ENCODE measurements at places on chromosomes 1 and 21.
A peak's percentile ranks its signal among the peaks of the same experiment; 100 is the strongest.

- DNase-seq, result no peak
Measured at GRCh38 chr1:79478160-79478559, 471.6 kb upstream of the ADGRL4 start.

- DNase-seq, result no peak
Measured at GRCh38 chr1:10928654-10929053, 83.8 kb upstream of the TARDBP start.

DNA sequence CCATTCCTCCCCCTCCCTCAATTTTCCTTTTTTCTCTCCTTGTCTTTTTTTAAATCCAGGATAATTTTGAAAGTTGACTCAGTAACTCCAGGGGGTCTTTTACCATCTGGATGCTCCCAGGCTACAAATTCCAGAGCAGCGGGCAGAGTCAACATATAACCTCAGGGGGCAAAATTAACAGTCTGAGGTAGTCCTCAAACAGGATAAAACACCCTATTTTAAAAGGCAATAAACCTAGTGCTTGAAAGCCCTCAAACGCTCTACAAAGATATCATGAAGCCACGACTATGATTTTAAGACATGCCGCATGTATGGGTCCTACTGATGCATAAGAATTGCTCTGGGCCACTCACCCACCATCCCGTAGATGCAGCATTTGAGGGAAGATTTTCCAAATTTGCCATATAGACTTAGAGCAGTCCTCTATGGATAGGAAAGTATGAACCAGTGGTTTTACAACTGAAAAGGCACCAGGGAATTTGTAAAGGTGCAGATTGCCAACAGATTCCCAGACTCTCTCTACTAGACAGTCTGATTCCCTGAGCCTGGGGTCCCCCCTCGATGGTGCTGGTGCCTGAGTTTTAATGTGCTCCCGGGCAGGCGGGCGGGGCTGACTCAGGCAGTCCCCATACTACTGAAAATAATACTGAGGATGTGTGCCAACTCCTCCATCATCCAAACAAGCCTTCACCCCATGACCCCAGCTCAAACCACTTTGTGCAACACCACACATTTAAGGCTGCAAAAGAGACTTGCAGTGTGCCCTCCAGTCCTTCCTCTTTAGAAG lies 37.2 kb downstream of the PTPN14 start:
- DNase-seq, result no peak

GRCh38 chr1:245416781-245417180 lies 262.0 kb downstream of the KIF26B start:
- no peak for DNase-seq

DNA sequence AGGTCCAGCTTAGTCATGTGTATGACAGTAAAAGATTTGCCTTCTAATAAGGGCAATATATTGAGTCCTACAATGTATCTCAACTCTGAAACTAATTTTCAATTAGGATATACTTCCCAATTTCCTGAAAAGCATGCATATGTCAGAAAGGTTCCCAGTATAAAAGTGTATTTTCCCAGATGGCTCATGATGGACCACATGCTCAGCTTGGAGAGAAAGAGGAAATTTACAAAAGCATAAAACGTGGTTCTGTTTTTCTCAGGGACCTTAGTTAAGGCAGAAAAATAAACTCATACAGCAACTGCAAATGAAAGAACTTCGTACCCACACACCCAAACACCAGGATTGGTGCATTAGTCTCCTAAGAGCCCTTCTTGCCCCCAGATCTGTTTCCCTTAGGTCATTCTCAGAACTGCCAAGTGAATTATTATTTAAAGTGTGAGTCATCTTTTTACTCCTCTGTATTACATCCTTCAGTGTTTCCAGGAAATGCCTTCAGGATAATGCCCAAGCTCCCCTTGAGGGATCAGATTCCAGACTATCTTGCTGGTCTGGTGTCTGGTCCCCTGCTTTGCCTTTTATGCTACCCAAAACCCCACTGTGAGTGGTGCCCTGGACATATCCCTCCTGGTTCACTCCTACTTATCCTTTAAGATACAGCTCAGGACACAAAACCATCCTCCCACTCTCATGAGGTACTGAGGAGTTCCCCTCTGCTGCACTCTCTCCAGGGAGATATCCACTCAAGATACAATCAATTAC lies 57.4 kb downstream of the SSX2IP start:
- no peak for DNase-seq

GRCh38 chr1:29227511-29227910 lies 3.2 kb downstream of the MECR start:
- DNase-seq, result no peak

- no peak for DNase-seq
Measured at GRCh38 chr1:241507189-241507863, 12.2 kb downstream of the FH start.

- DNase-seq, result no peak
Measured at GRCh38 chr1:196115646-196116045, 492.6 kb downstream of the KCNT2 start.

DNA sequence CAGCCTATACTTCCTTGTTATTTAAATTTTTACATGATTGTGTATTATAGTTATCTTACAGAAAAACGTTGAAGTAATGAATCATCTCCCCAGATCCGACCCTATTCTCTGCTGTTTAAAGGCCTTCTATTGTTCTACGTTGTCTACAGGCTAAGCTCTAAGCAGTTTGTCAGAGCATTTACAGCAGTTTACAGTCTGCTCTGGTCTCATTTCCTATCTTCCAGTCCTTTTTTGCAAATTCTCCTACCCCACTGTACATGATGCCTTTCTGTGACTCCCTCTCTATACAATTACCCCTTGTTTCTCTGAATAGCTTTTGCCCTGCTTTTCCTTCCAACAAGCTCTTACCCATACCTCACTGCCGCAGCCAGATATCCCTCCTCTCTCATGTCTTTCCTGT lies 319.2 kb upstream of the FMN2 start:
- DNase-seq, result no peak

DNA sequence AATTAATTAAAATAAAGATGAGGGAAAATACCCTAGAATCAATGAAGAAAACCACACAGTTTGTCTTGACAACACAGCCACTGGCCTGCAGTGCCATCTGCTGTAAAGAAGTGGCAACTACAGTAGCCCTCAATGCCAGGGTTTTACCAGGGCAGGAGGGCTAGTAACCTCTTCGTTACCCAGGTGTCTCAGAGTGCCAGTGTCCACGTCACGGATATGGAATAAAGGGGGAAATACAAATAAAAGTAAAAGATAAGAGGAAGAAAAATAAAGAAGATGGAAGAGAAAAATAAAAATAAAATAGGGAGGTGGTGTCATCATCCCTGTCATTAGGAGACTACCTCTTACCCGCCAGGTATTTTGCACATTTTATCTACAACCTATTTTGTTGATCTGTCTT lies 14.2 kb upstream of the SLC44A3 start:
- peak; percentile 2 for DNase-seq

DNA sequence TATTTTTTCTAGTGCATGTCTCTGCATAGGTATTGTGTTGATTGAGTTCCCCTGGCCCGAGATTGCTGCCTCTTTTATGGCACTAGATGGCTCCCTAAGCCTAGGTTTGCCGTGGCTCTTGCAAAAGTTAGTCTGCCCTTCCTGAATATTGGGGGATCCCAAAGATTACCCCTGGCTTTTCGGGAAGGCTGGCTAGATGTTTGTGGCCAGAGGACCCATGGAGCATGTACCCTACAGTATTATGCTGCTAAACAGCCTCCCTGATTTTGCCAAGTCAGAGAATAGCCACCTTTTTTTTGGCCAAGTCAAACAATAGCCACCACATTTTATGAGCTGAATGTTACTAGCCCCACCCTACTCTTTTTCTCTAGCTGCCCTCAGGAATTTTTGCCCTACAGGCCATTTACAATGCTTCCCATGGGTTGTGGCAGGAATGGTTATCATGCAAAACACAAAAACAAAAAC lies 343.2 kb downstream of the OLFM3 start:
- no peak for DNase-seq

DNA sequence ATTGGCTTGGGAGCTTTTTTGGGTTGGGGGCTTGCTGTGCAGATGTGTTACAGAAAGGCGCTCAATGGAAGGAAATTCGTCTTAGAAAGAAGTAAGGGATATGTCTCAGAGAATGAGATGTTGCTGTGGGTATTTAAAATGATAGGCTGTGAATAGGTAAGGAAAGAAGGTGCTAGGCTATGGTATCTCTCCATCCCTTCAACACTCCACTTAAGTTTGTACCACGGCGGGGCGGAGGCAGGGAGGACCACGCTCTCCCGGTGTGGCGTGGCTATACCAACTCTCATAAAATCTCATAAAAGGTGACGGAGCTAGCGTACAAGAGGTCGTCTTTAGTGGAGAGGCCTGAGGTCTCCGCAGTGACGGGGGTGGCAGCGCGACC lies 305 bp upstream of the RPS6KC1 start:
- DNase-seq, result no peak

DNA sequence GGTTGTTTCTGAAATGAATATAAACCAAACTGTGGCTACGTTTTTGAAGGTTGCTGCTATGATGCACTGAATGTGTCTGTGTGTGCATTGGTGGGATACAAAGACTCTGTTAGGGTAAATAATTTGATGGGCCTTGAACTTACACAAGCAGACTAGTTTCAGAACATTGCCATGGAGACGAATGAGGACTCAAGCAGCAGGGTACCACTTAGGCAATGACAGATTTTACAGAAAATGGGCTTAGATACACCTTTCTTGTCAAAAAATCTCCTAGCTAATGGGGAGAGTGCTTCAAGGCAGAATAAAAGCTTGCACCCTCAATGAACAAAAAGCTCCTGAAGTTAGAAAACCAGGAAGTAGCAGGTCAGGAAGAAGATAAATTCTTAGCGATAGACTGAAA lies 55.7 kb downstream of the IER5 start:
- no peak for DNase-seq

All from stimulated activated CD8-positive, alpha-beta memory T cell treated with anti-CD3 and anti-CD28 coated beads, Interleukin-4, amount 100 ng/mL, for 1 hour (primary cell).